CD4-positive, alpha-beta T cell treated with Interleukin-17A for 1 hour (primary cell): ENCODE measurements at places on chromosomes 6 and 20.

GRCh38 chr6:107735906-107736635 lies 88.0 kb downstream of the SCML4 start:
- DNase-seq, result peak; percentile 38

GRCh38 chr6:160146454-160147145 lies 25.0 kb downstream of the SLC22A1 start:
- DNase-seq, result no peak

DNA sequence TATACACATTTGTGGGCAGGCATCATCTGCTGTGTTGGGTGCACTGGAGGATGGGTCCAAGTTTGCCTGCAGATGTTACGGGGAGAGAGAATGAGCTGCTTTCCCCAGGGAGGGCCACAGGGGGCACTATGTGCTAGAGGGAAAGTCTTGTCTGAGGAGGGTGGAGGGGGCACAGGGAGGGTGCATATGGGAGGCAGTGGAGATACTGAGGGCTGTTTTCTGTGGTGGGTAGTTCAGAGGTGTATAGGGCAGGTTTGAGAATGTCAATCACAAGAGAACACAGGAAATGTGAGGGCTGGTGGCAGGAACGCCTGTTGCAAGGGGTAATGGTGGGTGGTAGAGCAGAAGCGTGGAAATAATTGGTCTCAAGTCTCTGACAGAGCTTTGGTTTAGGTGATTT lies 7.7 kb upstream of the PTPRA start:
- peak; percentile 62 for DNase-seq

DNA sequence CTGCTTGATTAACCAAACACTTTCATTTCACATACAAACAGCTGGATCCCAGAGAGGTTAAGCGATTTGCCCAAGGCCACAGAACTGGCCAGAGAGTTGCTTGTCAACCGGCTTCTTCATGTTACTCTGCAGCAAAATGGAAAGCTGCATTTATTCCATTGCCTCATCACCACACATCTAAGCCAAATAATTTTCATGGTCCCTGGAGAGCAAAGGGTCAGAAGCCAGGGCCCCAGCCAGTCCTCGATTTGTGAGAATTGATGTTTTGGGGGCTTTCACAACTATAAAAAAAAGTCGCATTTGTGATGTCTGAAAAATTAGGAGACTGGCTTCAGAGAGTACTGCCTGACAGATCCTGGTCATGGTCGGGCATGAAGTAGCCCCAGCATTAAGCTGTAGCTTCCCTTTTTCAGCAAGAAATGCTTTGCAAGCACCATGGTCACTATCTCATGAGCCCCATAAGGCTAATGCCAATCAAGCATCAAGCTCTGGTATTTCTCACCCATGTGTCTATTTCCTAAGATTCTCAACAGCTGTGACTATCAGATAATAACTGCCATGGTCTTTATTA lies 95.8 kb downstream of the BANF2 start:
- no peak for DNase-seq

GRCh38 chr6:157171801-157172200 lies 151.5 kb downstream of the TMEM242 start:
- DNase-seq, result no peak

DNA sequence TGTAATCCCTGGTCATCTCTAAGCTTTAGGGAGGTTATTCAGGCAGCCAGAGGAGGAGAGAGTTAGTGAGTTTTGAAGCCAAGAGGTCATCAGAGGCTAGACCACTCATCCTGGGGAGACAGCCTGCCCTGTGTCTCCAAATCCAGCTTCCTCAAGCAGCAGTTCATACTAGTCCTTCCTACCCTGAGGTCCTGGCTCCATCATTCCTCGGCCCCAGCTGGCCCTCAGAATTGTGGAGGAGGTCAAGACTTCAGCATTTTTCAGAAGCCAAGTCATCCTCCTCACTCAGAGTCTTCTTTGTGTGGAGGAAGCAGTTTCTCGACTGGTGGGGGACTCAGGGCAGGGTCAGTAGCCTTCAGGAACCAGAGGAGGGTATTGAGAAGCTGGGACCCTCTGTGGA lies 12.4 kb upstream of the KIAA1755 start:
- DNase-seq, result no peak

- DNase-seq, result no peak
These were observed 288.7 kb upstream of the CDYL start for GRCh38 chr6:4487538-4487937.

DNA sequence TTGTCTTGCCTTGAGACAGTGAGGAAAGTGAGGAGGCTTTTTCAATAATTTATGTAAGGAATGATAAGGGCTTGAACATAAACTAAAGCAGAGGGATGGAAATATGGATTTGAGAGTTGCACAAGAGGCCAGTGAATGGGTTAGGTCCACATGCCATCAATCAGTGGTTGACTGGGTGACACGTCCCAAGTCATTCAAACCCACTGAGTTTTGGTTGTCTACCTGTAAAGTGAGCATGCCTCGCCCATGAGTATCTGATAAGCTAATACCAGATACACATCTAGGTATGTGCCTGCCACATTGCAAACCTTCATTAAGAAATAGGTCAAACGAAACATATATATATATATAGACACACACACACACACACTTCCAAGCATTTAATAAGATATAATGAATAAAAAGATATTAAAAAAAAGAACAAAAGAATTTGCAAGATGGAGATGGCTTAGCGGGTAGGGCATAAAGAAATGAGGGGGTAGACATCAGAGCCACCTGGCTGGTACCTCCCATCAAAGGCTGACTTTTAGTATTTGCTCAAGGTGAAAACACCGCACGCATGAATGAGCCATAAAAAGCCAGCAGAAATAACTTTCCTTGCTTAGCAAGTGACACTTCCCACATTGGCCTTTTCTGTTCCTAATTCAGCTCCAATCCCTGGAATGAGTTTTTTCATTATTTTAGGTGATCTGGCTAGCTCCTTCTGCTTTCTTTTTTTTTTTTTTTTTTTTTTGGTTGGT lies 109.1 kb upstream of the GGTLC1 start:
- DNase-seq, result no peak

- no peak for DNase-seq
These were observed 1.6 kb upstream of the TFEB start for GRCh38 chr6:41736800-41737555.

- no peak for DNase-seq
These were observed 18.0 kb downstream of the MCM8 start for GRCh38 chr20:5968462-5968861.

DNA sequence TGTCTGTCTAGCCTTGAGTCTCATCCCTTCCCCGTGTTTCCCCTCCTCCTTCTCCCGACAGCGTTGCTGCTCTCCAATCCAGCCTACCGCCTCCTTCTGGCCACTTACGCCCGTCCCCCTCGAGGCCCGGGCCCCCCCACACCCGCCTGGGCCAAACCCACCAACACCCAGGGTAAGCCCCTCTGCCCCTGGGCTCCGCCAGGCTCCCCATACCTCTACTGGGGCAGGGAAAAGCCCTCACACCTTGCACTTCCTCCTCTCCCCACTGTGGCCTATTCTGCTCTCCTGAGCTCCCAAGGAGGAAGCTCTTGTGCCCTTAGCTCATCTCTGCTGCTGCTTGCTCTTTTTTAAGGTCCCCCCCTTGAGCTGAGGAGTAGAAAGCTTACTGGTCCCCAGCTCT lies 11.0 kb downstream of the DDR1 start:
- DNase-seq, result no peak

- DNase-seq, result peak; percentile 19
These were observed 744 bp downstream of the STAU1 start for GRCh38 chr20:49187330-49187850.

DNA sequence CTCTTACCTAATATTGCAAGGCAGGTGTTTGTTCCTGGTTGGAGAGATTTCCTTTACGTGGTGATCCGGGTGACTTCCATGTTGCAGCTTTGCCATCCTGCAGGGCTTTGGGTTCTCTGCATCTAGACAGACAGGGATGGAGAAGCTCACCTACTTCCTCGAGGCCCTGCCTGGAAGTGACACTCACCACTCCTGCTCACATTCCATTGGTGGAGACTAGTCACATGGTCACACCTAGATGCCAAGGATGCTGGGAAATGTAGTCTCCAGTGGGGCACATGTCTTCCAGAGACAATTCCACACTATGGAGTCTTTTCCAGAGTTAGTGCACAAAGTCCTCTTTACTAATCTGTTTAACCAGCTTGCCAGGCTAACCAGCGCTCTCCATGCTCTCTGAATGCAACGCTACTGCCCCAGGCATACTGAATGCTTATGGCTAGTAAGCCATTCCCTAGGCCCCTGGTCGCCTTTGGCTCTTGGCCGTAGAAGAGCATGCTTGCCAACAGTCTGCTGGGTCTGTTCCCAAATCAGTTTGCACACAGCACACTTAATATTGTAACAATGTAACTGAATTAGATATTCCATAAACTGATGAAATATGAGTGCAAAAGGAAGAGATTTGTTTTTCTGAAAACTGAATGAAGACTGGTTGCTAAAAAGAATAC lies 6.7 kb upstream of the KCNK15 start:
- peak; percentile 62 for DNase-seq

DNA sequence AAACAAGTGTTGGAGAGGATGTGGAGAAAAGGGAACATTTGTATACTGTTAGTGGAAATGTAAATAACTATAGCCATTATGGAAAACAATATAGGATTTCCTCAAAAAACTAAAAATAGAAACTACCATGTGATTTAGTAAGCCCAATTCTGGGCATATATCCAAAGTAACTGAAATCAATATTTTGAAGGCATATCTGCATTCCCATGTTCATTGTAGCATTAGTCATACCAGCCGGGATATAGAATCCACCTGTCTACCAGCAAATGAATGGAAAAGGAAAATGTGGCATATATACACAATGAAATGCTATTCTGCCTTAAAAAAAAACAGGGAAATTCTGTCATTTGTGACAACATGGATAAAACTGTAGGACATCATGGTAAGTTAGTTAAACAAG lies 15.3 kb upstream of the C6orf58 start:
- DNase-seq, result no peak

DNA sequence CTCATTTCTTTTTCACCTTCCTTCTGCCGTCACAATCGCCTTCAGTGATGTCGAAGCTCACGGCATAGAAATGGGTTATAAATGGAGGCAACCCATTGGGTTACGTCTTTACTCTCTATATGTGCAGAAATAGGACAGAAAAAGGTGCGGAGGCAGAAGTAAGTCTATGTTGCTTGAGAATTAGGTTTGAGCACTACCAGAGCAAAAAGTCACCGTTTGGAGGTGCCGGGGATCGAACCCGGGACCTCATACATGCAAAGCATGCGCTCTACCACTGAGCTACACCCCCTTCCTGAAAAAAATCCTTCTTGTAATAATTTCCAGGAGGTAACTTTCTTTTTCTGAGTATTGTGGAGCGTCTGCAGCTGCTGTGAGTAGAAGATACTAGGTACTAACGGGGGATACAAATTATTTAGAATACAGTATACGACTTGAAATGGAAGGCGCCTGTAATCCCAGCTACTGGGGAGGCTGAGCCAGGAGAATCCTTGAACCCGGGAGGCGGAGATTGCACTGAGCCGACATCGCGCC lies 134.2 kb downstream of the TRIM27 start:
- no peak for DNase-seq

GRCh38 chr20:16955971-16956370 lies 207.8 kb downstream of the OTOR start:
- DNase-seq, result no peak

GRCh38 chr20:58150772-58151171 lies 77.7 kb downstream of the ANKRD60 start:
- no peak for DNase-seq

DNA sequence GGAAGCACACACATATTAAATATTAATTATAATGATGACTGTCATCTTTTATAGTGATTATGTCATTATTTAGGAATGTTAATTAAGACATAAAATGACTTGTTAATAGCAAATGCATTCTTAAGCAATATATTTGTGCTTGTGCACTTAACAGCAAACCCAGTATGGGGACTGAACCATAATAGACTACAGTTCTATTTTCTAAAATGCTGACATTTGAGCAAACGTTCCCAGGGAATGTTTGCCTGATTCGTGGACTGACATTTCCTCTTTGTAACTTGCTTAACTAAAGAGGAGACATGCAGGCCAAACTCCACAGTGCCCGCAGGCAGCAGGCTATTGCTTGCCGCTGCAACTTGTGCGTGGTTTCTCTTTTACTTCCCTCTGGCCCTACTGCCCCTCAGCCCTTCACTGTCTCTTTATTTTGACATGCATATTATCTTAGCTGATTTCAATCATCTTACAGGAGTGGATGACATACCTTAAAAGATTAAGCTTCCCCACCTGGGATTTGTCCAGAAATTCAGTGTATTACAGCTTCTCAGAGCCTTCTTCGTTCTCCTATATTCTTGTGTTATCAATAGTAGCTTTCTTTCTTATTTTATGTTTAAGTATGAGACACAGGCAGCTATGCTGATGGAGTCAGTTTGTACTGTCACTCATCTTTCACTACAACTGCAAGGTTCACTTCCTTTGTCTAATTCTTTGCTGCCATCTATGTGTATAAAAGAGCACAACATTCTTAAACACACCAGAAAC lies 141.5 kb downstream of the GMDS start:
- peak; percentile 43 for DNase-seq

DNA sequence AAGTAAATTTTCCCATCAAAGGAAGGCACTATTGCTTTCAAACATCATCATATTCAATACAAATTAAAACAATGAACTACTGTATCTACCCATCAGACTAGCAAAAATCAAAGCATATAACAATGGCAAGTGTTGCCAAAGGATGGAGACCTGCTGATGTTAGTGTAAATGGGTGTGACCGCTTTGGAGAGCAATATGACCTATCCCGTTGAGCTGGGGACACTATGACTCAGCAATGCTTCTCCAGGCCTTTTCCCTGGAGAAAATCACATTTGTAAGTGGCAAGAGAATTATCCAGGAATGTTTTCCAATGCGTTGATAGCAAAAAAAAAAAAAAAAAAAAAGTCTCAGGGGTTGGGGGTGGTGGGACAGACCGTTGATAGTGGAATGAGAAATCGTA lies 46.1 kb downstream of the PHACTR3 start:
- DNase-seq, result no peak

GRCh38 chr20:34705397-34706301 lies 1.5 kb downstream of the TP53INP2 start:
- DNase-seq, result no peak

DNA sequence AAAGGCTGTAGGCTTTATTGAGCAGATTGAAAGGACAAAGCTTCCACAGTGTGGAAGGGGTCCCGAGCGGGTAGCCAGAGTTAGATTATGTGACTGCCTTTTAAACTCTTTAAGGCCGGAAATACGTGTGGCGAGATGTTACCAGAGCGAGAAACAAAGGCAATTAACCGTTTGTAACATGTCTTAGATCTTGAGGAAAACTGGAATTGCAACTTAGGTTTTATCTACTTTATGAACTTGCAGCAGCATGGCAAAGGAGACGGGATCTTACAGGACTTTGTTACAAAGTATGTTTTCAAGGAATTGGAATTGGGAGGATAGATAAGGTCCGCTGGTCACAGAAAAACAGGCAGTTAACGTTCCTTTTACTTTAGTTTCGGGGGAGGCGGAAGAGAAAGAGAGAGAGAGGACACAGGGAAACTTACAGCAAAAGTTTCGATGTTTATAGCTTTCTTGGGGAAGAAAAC lies 594.7 kb upstream of the ADGRB3 start:
- DNase-seq, result no peak
